ENCODE measurements at places on chromosomes 1 and 21. TPM values are rescaled to one million over a fixed set of nuclear protein-coding genes. Genes with fewer than 3 reads are reported as not detected.
A peak's percentile ranks its signal among the peaks of the same experiment; 100 is the strongest.

DNA sequence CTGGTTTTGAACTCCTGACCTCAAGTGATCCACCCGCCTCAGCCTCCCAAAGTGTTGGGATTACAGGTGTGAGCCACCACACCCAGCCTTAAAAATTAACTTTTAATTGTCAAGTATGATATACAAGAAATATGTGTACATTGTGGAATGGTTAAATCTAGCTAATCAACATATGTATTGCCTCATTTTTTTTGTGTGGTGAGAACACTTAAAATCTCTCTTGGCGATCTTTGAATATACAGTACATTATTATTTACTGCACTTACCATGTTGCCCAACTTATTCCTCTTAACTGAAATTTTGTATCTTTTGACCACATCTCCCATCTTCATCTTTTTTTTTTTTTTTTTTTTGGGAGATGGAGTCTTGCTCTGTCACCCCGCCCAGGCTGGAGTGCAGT is 23.3 kb downstream of the THRAP3 start:
- no peak for DNase-seq

Gene LEFTY2
- 0.78 TPM for total RNA-seq

DNA sequence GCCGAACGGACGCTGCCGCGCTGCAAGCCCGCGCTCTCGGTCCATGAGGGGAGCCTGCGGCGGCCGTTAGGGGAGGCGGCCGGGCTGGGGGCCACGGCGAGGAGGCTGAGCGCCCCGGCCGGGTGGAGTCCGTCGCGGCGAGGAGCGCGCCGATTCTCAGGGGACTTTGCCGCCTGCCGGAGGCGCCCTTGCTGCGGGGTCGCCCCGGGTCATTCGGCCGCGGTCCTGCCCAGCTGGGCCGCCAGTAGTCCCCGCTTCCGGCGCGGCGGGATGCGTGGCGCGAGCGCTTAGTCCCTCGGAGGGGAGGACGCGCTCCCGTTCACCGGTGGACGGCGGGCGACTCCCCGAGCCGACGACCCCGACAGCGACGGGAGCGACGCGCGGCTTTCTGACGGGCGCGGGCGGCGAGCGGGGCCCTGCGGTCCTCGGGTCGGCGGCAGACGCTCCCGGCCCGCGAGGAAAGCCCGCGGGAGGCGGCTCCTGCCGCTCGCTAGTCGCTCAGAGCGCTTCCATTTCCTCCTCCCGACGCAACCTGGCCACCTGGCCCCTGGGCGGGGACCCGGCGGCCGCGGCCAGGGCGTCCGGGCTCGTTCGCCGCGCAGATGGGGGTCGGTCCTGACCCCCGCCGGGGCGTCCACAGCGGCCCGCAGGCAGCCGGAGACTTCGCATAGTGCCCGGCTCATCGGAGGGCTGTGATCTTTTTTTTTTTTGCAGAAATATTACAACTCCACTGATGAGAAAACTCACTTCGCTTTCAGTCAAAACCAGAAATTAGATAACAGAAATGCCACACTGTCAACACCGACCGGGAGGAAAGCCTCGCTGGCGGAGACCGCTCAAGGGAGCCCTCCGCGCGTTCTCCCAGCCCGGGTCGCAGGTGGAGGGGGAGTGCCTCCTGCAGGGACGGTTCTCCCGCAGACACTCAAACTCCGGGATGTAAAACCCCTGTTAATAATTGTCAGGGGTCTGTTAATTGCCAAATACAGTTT is 641 bp upstream of the ZBTB21 start:
- DNase-seq: no peak

Gene AGT
- total RNA-seq: 31.7 TPM

GRCh38 chr1:156090138-156090839 is 8.0 kb upstream of the MEX3A start:
- DNase-seq: no peak

DNA sequence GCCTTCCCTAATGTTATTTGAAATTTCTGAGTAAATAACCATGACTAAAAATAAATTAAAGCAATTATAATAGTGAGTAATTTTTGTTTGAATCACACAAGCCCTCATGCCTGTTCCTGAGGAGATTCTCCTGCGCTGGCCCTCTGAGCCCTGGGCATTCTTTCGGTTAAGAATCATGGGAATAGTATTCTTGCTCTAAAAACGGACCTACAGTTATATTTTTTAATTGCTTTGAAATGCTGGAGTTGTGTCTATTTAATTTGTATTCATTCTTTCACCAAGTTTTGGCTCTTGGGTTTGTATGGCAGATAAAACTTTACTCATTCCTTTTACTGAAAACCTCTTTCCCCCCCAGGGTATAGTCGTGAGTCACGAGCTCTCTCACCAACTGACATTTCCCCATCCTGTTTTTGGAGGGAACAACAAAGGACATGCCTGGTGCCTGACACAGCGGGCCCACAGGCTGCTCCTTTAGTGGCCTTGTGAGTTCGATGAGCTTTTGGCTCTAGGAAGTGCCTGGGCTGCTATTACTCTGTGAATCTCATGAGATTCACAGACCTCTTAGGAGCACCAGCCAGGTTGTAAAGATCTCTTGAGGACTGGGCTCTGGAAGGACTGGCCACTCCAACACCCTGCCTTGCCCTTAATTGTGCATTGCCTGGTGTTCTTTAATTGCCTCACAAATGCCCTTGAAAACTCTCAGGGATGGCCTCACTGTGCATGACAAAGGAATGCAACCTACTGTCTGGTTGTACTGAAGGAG is 58.6 kb downstream of the DDR2 start:
- peak; percentile 69 for DNase-seq

Gene SAMD13
- 0.70 TPM for total RNA-seq

Gene SLC26A9
- total RNA-seq: not detected

- no peak for DNase-seq
These were observed 271.7 kb upstream of the C1orf174 start for GRCh38 chr1:4171480-4172450.

Gene ADGRL4
- 0.24 TPM for total RNA-seq

DNA sequence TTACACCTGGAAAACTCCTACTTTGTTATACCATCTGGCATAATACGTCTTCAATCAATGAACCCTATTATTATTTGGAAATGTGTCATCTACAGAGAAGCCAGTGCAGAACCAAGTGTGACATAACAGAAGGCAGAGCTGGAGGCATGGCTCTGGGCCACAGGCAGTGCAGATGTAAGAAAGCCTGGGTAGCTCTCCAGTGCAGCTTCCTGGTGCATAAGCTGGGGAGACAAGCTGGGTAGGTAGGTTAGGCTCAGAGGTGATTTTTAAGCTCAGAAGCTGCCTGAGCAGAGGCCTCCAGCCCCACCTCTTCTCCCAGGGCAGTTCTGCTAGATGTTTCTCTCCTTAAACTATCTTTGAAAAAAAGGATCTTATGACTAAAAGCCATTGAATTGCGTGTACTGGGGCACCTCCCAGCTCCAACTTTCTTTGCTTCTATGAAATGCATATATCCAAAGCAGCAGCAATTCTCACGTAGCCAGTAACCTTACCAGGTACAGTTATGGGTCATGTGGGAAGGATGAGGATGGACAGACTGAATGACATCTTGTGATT is 30.7 kb downstream of the AKNAD1 start:
- DNase-seq: no peak

DNA sequence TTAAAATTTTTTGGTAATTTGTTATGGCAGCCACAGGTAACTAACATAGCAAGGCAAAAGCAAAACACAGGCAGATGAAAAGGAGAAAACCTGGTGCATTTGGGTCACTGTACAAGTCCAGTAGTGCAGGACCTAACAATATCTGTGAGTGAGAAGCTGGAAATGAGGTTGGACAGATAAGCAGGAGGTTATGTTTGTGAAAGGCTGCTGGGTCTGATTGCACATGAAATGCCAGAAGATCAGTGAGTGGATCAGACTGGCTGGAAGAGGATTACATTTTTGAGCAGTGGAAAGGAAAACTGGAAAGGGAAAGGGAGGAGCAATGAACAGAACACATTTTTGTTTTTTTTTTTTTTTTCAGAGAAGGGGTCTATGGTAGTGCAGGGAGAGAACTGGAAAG is 73.6 kb downstream of the CYYR1 start:
- no peak for DNase-seq

Gene GJB3
- not detected for total RNA-seq

GRCh38 chr1:170310951-170311350 is 165.2 kb downstream of the NTMT2 start:
- no peak for DNase-seq

GRCh38 chr1:37240897-37241296 is 206.6 kb upstream of the GRIK3 start:
- no peak for DNase-seq

GRCh38 chr1:64006276-64007051 is 197.0 kb upstream of the UBE2U start:
- peak; percentile 37 for DNase-seq

- no peak for DNase-seq
These were observed 67.9 kb downstream of the OLFM3 start for GRCh38 chr1:101928829-101929228.

Gene NUP210L
- total RNA-seq: not detected

Gene OR2L3
- not detected for total RNA-seq

DNA sequence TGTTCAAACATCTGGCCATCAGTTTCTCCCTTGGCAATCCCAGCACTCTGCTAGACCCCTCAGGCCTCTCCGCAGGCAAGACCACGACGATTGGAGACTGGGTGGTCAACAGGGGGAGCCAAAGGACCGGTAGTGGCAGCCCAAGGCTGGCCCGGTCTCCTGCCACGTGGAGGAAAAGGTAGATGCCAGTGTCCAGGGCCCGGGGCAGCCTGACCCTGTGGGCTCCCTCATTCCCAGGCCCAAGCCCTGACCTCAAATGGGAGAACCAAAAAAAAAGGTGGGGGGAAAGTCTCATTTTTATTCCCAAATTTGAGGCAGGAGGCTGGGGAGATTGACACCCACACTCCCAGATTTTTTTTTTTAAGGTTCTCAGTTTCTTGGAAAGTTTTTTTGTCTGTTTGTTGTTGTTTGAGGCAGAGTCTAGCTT is 24.8 kb downstream of the S100A6 start:
- peak; percentile 82 for DNase-seq

- DNase-seq: no peak
These were observed 14.7 kb upstream of the MFSD2A start for GRCh38 chr1:39940253-39940652.

DNA sequence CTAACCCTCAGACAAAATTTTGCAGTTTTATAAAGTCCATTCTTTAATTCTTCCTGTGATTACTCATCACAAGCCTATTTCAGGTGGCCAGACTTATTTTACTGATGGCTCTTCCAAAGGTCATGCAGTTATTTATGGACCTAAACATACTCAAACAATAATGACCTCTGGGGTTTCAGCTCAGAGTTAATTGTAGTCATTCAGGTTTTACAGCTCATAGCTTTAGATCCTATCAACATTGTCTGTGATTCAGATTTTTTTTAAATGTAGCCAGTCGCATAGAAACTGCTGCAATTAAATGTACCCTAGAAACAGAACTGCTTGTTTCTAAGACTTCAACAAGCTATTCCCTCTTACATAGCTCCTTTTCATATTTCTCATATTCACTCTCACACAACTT is 270.8 kb downstream of the COL11A1 start:
- DNase-seq: no peak

Gene ADORA3
- not detected for total RNA-seq
